Non-pigmented ciliary epithelial cell (primary cell): ENCODE measurements at places on chromosomes 2 and 18.

- DNase-seq = peak; percentile 22
Measured at GRCh38 chr2:23697256-23698075, 229.5 kb downstream of the ATAD2B start.

DNA sequence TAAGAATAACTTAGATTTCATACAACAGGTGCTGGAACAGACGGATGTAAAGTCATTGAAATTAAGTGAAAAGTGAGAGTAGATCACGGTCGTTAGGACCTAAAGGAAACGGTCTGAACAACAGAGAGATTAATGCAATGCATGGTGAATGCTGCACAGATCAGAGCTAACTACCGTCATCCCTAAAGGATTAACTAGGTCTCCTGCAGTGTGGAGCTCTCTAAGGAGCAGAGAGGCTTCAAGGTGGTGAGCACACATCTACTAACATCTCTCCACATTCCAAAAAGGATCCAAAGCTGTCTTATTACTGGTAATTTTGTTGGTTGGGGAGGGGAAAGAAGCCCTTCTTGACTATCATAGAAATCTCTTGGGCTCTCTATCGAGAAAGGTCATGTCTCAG is 75.3 kb downstream of the CABYR start:
- DNase-seq = no peak

DNA sequence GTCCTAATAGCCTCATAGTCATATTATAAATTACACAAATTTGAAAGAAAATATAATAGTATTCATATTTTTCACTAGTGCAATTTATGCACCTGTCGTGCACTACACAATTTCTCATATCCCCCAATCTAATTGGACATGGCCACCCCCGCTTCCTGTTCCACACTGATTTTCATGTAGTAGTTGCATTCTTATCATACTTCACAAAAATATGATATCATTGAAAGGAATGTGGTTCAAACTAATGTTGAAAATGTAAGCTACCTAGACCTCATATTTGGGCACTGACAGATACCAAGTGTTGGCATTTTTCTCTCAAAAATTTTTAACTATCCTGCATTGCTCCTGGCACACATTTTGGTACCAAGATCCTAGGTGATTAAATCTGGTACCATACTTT is 985.5 kb upstream of the POU3F3 start:
- no peak for DNase-seq

- DNase-seq = no peak
Measured at GRCh38 chr18:78778651-78779050, 201.0 kb upstream of the SALL3 start.

DNA sequence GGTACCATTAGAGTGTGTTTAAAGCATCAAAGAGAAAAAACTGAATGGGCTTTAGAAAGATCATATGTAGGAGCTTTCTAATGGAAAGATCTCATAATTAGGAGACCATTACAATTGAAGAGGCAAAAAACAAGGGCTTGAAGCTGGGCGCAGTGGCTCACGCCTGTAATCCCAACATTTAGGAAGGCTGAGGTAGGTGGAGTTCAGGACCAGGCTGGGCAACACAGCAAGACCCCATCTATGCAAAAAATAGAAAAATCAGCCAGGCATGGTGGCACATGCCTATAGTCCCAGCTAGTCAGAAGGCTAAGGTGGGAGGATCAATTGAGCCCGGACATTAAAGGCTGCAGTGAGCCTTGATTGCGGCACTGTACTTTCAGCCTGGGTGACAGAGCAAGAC is 59.0 kb downstream of the PIAS2 start:
- no peak for DNase-seq

- DNase-seq = no peak
Measured at GRCh38 chr2:8657423-8658062, 24.3 kb upstream of the ID2 start.
